ENCODE measurements at places on chromosomes 1 and 21.
A peak's percentile ranks its signal among the peaks of the same experiment; 100 is the strongest.

GRCh38 chr1:176785791-176786190 is 322.8 kb downstream of the PAPPA2 start:
- no peak for DNase-seq

DNA sequence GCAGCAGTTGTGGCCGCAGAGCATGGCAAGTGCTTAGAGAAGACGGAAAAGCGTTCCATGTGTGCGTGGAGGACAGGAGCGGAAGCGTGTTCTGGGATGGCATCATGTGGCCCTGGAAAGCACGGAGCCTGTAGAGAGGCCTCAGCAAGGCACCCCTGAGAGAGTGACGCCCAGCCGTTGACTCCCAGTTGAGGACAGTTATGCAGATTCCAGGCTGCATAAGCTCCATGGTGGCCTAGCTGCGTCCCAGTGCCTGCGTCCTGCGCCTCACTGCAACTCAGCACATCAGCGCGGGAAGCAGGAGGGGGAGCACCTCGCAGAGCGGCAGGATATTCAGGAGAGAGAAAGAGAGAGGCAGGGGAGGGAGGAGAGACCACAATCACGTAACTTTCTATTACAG is 49.0 kb upstream of the TTC34 start:
- no peak for DNase-seq

DNA sequence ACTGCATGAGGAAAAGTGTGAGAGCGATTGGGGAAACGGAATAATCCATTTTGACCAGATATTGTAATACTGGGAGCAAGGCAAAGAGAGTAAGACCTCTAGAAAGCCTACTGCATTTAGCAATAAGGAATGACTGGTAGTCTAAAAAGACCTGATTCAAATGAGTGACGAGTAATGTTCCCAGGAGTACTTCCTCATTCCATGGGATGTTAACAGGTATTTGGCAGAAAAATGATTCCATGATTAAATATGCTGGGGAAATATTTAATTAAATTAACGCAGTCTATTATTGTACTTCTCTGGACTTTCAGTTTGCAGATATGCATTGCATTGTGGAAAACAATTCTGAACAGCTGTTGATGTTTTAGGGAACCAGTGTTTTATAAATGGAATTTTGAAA is 105.5 kb downstream of the RPE65 start:
- DNase-seq, result no peak

- DNase-seq, result no peak
Observed at GRCh38 chr1:3819771-3820200, 23.5 kb upstream of the LRRC47 start.

GRCh38 chr1:53546409-53547155 is 87.4 kb downstream of the DMRTB1 start:
- no peak for DNase-seq

DNA sequence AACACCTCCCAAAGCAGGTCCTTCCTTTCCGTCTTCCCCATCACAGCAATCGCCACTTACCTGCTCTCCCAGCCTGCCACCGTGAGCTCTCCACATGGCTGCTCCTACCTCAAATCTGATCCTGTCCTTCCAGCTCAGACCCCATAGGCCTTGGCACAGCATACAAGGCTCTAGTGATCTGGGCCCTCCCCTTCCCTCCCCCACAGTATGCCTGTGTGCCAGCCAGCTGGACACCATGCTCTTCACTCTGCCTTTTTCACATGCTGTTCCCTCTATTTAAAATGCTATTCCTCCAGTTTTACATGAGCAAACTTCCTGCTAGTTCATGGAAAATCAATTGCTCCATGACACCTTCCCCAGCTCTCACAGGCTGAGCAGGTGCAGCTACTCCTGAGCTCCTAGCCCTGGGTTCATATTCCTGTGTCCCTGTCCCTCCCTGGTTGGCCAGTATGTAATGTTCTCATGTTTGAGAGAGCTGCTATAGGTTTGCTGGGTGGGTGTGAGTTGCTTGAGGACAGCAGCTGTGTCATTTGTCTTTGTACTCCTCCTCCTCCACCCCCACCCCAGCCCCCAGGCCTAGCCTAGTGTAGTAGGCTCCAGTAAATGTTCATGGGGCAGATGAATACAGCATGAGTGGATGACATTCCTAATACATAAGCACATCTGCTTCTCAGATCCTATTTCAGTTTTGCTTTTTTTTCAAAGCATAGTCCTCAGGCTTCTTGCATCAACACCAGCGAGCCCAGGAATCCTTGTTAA is 6.3 kb upstream of the TNNT2 start:
- DNase-seq, result peak; percentile 59

DNA sequence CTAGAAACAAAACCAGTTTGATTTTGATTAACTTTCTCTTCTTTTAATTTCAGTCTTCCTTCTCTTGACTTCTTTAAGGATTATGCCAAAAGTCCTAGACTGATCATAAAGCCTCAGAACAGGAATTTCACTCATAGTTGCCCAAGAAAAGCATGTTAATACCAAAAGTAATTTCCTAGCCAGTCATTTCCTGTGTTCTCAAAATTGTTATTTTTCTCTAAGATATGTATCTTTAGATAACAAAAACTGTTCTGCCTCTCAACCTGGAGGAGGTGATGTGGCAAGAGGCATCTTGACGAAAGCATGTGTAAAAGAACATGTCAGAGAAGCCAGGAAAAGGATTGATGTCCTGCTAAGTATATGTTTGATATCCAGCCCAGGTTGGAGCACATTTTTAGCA is 78.0 kb upstream of the IPO9 start:
- DNase-seq, result peak; percentile 74

DNA sequence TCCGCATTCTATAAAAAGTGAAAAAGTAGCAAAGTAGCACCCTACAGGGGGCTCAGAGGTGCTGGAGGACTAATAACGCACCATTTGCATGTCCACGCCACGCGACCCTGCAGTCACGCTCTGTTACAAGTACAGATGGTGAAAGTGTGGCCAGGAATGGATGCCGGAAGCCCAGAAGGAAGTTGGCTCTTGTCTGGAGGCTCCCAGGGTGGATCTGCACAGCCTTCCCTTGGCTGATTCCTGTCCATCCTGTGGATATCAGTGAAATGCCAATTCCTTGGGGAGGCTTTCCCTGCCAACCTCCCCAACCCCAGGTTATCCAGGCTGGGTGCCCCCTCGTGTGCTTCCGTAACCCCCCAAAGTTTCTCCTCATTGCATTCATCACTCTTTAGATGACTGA is 396.8 kb downstream of the KIF26B start:
- no peak for DNase-seq

- peak; percentile 62 for DNase-seq
Observed at GRCh38 chr1:1433804-1434130, 1.7 kb upstream of the VWA1 start.

GRCh38 chr1:66521721-66522365 is 12.1 kb upstream of the SGIP1 start:
- DNase-seq, result peak; percentile 89

DNA sequence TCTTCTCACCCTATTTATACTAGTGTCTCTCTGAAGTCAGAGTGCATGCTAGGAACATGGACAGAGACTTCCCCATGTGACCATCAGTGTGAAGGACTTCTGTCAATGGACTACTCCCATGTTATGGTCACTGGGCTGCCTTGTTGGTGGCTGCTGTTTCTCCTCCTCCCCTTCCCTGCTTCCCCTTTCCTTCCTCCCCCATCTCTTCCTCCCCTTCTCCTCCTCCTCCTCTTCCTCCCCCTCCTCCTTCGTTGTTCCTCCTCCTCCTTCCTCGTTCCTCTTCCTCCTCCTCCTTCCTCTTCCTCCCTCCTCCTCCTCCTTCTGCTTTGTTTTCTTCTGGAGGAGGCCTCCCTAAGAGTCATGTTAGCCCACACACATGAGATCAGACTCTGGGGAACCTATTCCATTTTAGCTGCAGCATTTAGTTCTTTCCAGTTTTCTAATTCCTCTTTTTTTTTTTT is 35.8 kb downstream of the IER5 start:
- DNase-seq, result no peak

DNA sequence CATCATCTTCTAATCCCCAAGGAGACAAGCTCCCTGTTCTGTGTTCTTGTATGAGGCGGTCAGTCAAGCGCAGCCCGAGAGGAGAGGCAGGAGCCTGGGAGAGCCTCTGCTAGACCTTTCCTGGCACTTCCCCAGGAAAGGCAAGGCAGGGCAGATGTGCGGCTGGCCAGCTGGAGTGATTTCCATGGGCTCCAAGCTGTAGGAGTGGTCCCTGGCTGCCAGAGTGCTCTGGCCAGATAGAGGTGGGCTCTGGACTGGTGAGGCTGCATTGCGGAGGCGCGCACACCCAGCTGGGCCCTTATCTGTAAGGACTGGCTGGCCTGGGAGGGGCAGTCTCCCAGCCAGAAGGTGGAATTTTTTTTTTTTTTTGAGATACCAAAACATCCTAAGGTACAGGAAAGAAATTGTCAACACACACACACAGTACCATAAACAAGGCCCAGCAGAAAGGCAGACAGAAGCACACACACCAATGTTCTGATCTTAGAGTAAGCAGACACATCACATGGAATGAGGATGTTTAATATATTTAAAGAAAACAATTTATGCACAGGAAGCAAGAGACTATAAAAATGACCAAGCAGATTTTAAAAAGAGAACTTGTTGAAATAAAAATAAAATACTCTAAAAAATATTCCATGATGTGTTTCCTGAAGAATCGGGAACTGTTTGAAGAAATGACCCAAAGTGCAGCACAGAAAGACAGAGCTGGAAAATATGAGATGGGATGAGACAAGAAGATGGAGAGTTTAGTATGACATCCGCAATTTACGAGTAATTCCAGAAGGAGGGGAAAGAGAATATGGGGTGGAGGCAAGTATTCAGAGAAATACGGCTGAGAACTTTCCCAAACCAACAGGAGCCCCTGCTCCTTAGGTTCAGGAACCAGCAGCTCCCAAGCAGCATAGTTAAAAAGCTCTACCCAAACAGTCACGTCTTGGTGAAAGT is 13.4 kb downstream of the IBA57 start:
- no peak for DNase-seq
